ENCODE measurements at places on chromosomes 16 and 17.

- no peak for DNase-seq
These were observed 20.8 kb downstream of the ACTG1 start for GRCh38 chr17:81491761-81492160.

- no peak for DNase-seq
These were observed 2.3 kb downstream of the SALL1 start for GRCh38 chr16:51148678-51149228.

GRCh38 chr17:29048440-29049368 is 5.8 kb downstream of the PIPOX start:
- no peak for DNase-seq

GRCh38 chr17:1154704-1155103 is 25.1 kb downstream of the ABR start:
- DNase-seq = no peak

GRCh38 chr16:50573947-50574744 is 25.9 kb downstream of the NKD1 start:
- DNase-seq = no peak

DNA sequence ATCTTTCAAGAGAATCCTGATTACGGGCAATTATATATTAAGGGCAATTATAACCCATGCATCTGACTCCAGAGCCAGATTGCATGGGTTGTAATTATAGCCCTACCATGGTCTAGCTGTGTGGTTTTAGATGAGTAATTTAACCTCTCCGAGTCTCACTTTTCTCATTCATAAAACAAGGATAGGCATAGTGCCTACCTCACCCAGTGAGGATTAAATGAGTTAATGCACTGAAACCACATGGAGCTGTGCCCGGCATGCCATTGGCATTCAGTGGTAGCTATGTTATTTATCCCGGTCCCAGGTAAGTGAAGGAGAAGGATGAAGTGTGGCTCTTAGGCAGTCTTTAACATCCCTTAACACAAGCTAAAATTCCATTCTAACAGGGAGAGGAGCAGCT is 6.3 kb downstream of the SNX20 start:
- no peak for DNase-seq

- peak; percentile 32 for DNase-seq
These were observed 64.2 kb downstream of the SPECC1 start for GRCh38 chr17:20073055-20073979.

DNA sequence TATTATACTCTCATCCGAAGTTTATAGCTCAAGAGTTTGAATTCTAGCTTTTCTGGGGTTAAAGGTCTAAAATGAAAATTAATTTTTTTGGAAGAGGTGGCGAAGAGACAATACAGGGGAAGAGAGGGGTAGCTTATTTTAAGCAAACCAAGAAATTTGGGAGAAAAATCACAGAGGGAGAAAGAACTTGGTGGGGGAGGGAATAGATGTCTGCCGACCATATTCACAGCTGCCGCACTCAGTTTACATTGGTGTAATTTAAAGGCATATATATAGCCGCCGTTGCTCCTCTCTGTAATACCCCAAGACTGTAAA is 6.5 kb upstream of the ZFHX3 start:
- DNase-seq = no peak

GRCh38 chr17:13016881-13017654 is 759 bp downstream of the ELAC2 start:
- DNase-seq = no peak

- DNase-seq = no peak
These were observed 377.0 kb upstream of the TNRC6C start for GRCh38 chr17:77581480-77581879.

DNA sequence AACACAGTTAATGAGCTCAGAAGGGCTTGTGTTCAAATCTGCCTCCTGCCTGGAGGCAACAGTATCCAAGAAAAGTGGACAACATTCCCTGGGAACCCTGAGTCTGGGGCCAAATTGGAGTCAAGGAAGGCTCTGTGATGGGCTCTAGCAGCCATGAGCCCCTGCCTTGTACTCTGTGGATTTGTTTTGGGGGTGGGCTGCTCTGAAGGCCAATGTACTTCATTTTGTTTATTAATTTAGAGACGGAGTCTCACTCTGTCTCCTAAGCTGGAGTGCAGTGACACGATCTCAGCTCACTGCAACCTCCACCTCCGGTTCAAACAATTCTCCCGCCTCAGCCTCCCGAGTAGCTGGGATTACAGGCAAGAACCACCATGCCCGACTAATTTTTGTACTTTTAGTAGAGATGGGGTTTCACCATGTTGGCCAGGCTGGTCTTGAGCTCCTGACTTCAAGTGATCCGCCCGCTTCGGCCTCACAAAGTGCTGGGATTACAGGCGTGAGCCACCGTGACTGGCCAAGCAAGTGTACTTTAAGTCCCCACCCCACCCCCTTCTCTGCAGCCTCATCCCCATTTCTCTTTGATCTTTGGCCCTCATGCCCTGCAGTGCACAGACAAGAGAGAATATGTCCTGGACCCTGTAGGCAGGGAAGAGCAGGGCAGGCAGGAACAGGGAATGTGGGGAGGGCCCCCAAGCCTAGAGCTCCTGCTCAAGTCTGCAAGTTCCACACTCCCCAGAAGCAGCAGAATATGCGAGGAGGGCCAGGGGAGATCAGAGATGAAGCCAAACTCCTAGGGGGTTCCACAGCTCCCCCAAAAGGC is 2.7 kb upstream of the GIP start:
- DNase-seq = no peak

GRCh38 chr17:57553991-57554825 is 190.9 kb downstream of the CCDC182 start:
- no peak for DNase-seq

GRCh38 chr17:40072040-40072734 is 9.4 kb downstream of the THRA start:
- no peak for DNase-seq

- no peak for DNase-seq
These were observed 48.2 kb downstream of the CCDC42 start for GRCh38 chr17:8696426-8696825.
